ENCODE measurements at places on chromosomes 2 and 18.

DNA sequence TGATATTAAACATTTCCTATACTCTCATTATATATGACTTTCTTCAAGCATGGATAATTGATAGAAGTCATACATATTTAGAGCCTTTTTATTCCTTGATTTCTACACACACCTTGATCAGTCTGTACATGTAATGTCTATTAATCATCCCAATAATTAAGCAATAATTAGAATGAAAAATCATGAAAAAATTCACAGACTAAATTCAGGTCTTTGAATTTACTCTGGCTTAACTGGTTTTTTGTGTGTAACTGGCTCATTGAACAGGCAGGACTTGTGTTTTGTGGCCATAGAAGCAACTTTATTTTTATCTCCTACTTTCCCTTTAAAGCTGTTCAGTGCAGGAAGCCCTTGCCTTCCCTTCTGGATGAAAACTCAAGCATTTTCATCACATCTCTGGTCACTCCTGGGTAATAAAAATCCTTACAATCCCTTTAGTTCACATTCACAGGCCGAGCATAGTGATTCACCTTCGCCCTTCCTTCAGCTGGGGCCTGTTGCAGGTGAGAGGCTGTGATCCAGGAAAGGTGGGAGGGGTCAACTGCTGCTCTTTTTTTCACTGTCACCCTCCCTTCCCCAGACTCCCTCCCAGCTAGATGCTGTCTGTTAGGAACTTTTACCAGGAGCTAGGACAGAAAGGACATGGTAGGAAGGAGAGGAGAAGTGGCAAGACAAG, 58.0 kb upstream of the ITSN2 start:
- DNase-seq, result no peak

DNA sequence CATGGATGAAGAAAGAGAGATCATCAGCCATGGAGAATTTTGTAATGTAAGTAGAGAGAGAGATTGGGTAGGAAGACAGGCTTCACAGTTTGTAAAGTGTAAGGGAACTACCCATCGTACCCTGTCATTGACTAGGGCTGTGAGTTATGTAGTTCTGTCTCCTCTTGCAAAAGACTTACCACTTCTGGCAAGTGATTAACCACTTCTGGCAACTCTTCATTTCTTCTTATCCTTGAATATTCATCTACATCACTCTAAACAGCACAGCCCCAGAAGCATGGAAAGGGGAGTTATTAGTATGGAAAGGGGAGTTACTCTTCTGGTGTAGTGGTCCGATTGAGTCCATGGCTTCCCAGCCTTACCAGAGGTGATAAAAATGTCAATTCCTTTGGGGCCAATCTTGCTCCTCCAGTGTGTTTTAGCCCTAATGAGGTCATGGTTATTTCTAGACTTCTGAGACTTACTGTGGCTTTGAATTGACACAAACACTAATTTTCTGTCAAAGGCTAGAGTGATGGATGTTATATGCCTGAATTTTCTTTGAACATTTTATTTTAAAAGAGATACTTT, 52.0 kb downstream of the STAT1 start:
- DNase-seq, result no peak

- no peak for DNase-seq
Measured at GRCh38 chr2:40797120-40797519, 345.2 kb upstream of the SLC8A1 start.

GRCh38 chr2:239956818-239957261, 68.3 kb downstream of the NDUFA10 start:
- no peak for DNase-seq

- DNase-seq, result no peak
Measured at GRCh38 chr2:225773148-225773547, 373.6 kb downstream of the NYAP2 start.

- no peak for DNase-seq
Measured at GRCh38 chr2:39730276-39730675, 48.8 kb downstream of the THUMPD2 start.

- no peak for DNase-seq
Measured at GRCh38 chr2:1353124-1353523, 60.1 kb upstream of the TPO start.

DNA sequence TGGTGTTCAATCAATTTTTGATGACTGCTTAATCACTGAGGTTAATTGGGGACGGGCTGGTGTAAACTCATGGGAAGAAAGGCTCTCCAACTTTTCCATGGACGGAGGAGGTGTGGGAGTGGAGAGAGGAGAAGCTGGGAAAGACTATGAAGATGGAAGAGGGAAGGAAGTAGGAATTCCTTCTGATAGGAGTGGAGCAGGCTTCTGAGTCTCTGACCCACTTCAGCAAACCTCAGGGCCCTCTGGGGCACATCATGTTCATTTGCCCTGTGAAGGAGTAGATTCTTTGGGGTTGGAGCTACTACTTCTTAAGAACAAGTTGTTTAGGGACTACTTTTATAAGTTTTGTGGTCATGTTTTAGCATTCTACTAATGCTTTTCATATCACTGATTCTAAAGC, 87.0 kb upstream of the MAP4K3 start:
- no peak for DNase-seq
